K562 (cell line): ENCODE measurements at places on chromosomes 4 and X.

GRCh38 chrX:13750204-13750603 lies 15.7 kb downstream of the OFD1 start:
- H3K4me3 ChIP-seq = no peak overlapping the region
- H3K4me1 ChIP-seq = no peaks in the 10 kb centered on the region
- H3K36me3 ChIP-seq = peaks cover 79% of the 10 kb centered on the region
- no peak for DNase-seq
- H3K27ac ChIP-seq = no peak overlapping the region
- H3K27me3 ChIP-seq = no peaks in the 10 kb centered on the region

DNA sequence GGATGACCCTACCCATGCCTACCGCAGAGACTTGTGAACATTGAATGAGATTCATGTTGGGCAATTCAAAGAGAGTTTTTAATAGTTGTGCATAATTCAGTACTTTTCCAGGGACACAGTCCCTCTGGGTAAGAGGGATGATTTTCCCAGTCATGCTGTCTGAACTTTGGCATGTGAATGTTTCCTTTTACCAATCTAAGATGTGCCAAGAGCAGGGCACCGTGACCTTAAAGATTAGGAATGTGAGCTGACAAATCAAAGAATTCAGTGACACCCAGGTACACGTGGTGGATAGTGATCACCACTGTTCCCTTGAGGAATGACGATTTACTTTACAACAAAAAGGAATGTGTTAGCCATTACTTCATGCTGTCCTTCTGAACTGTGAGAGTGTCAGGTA lies 515.6 kb downstream of the PPARGC1A start:
- H3K27me3 ChIP-seq = no peaks in the 10 kb centered on the region
- H3K4me3 ChIP-seq = no peak overlapping the region
- H3K36me3 ChIP-seq = no peaks in the 10 kb centered on the region
- H3K27ac ChIP-seq = no peak overlapping the region
- H3K4me1 ChIP-seq = no peaks in the 10 kb centered on the region; the same call in 2 of the 3 replicates

- H3K36me3 ChIP-seq = no peaks in the 10 kb centered on the region
- no peaks in the 10 kb centered on the region for H3K4me1 ChIP-seq
- H3K4me3 ChIP-seq = no peak overlapping the region
- H3K27ac ChIP-seq = no peak overlapping the region
Measured at GRCh38 chr4:8515316-8516060, 64.7 kb upstream of the GPR78 start.

- H3K27ac ChIP-seq = no peak overlapping the region
- no peaks in the 10 kb centered on the region for H3K27me3 ChIP-seq
- H3K36me3 ChIP-seq = no peaks in the 10 kb centered on the region
- H3K4me3 ChIP-seq = no peak overlapping the region
Measured at GRCh38 chrX:133412665-133413064, 2.6 kb downstream of the GPC4 start.

DNA sequence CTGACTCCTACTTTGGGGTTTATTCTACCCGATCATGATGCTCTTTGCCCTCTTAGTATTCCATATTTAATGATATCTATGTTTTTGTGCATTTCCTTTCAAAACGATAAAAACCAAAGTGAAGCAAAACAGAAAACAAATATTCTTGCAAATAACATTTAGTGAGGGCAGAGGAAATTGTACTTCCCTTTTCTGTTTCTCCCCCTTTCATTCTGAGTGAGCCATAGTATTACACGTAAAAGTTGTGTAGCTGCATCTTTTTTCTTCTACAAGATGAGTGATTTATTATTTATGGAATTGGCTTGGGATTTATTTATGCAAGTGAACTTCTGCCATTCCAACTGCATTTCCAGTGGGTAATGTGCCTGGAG lies 109.9 kb downstream of the AFF2 start:
- no peak overlapping the region for H3K27ac ChIP-seq
- no peaks in the 10 kb centered on the region for H3K27me3 ChIP-seq
- H3K4me3 ChIP-seq = no peak overlapping the region
- no peaks in the 10 kb centered on the region for H3K4me1 ChIP-seq
- H3K36me3 ChIP-seq = no peaks in the 10 kb centered on the region
- DNase-seq = no peak

- no peak overlapping the region for H3K4me3 ChIP-seq
- H3K27me3 ChIP-seq = no peaks in the 10 kb centered on the region
- no peaks in the 10 kb centered on the region for H3K36me3 ChIP-seq
Measured at GRCh38 chrX:121876305-121876704, 828.9 kb downstream of the GLUD2 start.

- H3K27me3 ChIP-seq = peaks cover 13% of the 10 kb centered on the region
- H3K4me1 ChIP-seq = no peaks in the 10 kb centered on the region
- no peaks in the 10 kb centered on the region for H3K36me3 ChIP-seq
- DNase-seq = no peak
- H3K4me3 ChIP-seq = no peak overlapping the region
Measured at GRCh38 chr4:125316791-125317524, 2.2 kb downstream of the FAT4 start.

GRCh38 chrX:10243106-10243505 lies 86.3 kb downstream of the CLCN4 start:
- no peak overlapping the region for H3K27ac ChIP-seq
- no peaks in the 10 kb centered on the region for H3K36me3 ChIP-seq
- no peak overlapping the region for H3K4me3 ChIP-seq
- no peaks in the 10 kb centered on the region for H3K27me3 ChIP-seq
- DNase-seq = no peak

DNA sequence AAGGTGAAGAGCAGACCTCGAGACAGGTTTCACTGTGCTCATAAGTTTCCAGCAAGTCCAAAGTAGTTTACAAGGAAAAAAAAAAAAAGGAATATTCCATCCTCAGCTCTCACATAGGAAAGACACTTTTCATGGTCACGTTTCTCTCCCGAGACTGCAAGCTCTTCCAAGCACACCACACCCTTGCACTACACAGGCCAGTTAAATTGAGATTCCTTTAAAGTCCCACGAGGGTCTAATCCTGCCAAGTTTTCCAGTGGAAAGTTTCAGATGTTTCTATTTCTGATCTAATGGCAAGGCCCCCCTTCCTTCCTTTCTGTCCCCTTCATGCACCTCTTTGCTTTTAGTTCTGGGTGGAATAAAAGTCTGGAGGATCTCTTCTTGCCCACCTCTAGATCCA lies 67.9 kb upstream of the PCDH19 start:
- DNase-seq = no peak
- no peak overlapping the region for H3K4me3 ChIP-seq
- H3K4me1 ChIP-seq = no peaks in the 10 kb centered on the region
- H3K27ac ChIP-seq = no peak overlapping the region
- H3K36me3 ChIP-seq = no peaks in the 10 kb centered on the region
- no peaks in the 10 kb centered on the region for H3K27me3 ChIP-seq

- H3K4me3 ChIP-seq = no peak overlapping the region
- H3K27ac ChIP-seq = no peak overlapping the region
- no peaks in the 10 kb centered on the region for H3K27me3 ChIP-seq
- no peak for DNase-seq
- no peaks in the 10 kb centered on the region for H3K36me3 ChIP-seq
Measured at GRCh38 chr4:37139987-37140386, 104.6 kb upstream of the NWD2 start.

GRCh38 chr4:144104509-144105130 lies 35.9 kb downstream of the GYPA start:
- H3K27me3 ChIP-seq = no peaks in the 10 kb centered on the region
- no peaks in the 10 kb centered on the region; the same call in 2 of the 3 replicates for H3K36me3 ChIP-seq
- H3K4me3 ChIP-seq = no peak overlapping the region
- peaks cover 15% of the 10 kb centered on the region; the same call in 2 of the 3 replicates for H3K4me1 ChIP-seq
- no peak for DNase-seq

DNA sequence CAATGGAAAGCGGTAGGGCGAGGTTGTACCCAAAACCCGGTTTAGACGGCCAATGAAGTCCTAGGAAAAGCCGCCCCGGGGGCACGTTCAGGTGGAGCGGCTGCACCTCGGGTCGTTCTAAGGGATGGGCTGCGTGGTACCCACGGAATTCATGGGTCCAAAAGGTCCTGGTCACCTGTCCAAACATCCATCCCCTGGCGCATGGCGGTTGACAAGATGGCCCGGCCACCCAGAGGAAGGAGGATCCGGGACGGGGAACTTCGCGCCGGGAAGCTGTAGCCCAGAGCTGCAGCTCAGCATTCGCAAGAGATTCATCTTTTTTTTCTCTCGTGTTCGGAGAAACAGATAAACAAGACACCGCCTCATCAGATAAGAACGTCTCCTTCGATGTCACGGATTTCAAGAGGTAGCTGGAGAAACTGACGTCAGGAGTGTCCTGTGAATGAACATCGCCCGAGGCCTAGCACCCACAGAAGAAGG lies 10.9 kb downstream of the PITX2 start:
- no peak for DNase-seq
- H3K36me3 ChIP-seq = no peaks in the 10 kb centered on the region
- peaks cover 9% of the 10 kb centered on the region for H3K4me1 ChIP-seq
- no peak overlapping the region for H3K4me3 ChIP-seq
- H3K27me3 ChIP-seq = peaks cover 55% of the 10 kb centered on the region
- H3K27ac ChIP-seq = no peak overlapping the region

DNA sequence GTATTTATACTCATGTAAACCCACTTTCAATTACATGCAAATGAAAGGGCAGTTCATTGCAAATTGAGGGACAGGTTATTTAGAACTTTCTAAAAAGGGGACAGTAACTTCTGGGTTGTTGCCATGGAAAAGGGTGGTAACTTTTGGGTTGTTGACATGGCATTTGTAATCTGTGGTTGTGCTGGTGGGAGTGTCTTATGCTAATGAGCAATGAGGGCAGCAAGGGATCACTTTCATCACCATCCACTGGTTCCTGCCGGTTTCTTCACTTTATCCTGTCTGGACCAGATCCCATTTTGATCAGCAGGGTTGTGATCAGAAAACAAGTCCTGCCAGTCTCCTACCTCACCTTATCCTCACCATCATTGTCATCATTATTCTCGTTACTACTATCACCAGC lies 32.0 kb downstream of the EVC start:
- H3K27me3 ChIP-seq = no peaks in the 10 kb centered on the region
- H3K4me3 ChIP-seq = no peak overlapping the region
- H3K27ac ChIP-seq = no peak overlapping the region
- H3K36me3 ChIP-seq = no peaks in the 10 kb centered on the region

DNA sequence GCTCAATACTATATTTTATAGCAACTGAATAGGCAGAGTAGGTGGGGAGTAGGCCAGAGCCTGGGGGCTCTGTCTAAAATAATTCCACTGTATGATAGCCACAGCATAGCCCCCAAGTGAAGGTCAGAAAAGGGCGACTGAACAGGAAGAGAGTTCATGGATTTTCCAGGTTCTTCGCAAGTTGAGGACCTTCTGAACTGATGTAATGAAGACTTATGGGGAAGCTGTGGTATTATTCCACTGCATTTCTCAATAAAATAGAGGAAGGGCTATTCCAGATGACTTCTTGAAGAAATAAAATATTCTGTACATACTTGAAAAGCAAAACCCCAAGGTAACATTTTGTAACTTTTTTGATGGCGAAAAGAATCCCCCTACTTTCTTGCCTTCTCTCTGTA lies 231.4 kb upstream of the GPC4 start:
- H3K4me3 ChIP-seq = no peak overlapping the region
- H3K27me3 ChIP-seq = no peaks in the 10 kb centered on the region
- no peak overlapping the region for H3K27ac ChIP-seq
- no peaks in the 10 kb centered on the region for H3K36me3 ChIP-seq
- H3K4me1 ChIP-seq = no peaks in the 10 kb centered on the region

GRCh38 chr4:88378691-88379559 lies at the start of gene HERC6:
HERC6 (plus strand) TSS chr4:88378852; CDS start chr4:88378922, 70 bp downstream.
- peaks cover 8% of the 10 kb centered on the region for H3K4me1 ChIP-seq
- H3K27ac ChIP-seq = no peak within 1 kb of the TSS

GRCh38 chrX:148567229-148567628 lies 66.8 kb downstream of the AFF2 start:
- DNase-seq = peak; percentile 19
- no peak overlapping the region for H3K27ac ChIP-seq
- H3K4me1 ChIP-seq = peaks cover 3% of the 10 kb centered on the region; the same call in 1 of the 3 replicates
- H3K27me3 ChIP-seq = no peaks in the 10 kb centered on the region

- no peak overlapping the region for H3K4me3 ChIP-seq
- no peaks in the 10 kb centered on the region for H3K36me3 ChIP-seq
- DNase-seq = no peak
Measured at GRCh38 chr4:18390655-18391353, 369.2 kb upstream of the LCORL start.

- no peaks in the 10 kb centered on the region for H3K4me1 ChIP-seq
- no peak overlapping the region for H3K4me3 ChIP-seq
- no peak for DNase-seq
- no peaks in the 10 kb centered on the region for H3K36me3 ChIP-seq
Measured at GRCh38 chrX:88397551-88397950, 349.5 kb upstream of the CPXCR1 start.

DNA sequence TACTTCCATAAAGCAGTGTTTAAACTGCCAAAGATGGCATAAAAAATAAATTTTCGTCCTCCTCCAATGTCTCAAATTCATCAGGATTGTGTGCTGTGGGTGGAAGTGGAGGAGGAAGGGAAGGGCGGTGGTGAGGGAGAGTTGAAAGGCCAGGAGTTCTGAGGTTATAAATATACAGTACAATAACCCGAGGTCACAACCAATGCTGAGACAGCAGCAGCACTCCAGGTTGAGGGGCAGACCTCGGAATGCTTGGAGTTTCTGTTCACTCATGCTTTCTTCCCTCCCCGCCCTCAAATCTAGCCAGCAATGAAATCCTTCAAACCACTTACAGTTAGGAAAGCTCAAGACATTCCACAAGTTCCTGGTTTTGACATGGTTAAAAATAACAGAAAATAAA lies 134.0 kb upstream of the SMAD1 start:
- H3K4me1 ChIP-seq = no peaks in the 10 kb centered on the region
- H3K27ac ChIP-seq = no peak overlapping the region
- no peaks in the 10 kb centered on the region for H3K36me3 ChIP-seq

GRCh38 chrX:75156531-75156945 lies 455 bp upstream of the ABCB7 start:
- H3K27ac ChIP-seq = peak overlapping the region; percentile 85
- H3K4me1 ChIP-seq = peaks cover 3% of the 10 kb centered on the region; the same call in 1 of the 2 replicates
- H3K36me3 ChIP-seq = no peaks in the 10 kb centered on the region
- DNase-seq = peak; percentile 6
- H3K4me3 ChIP-seq = peak overlapping the region; percentile 63
- H3K27me3 ChIP-seq = no peaks in the 10 kb centered on the region

- H3K4me3 ChIP-seq = peak overlapping the region; percentile 71
- H3K27ac ChIP-seq = peak overlapping the region; percentile 81; the same call in 2 of the 3 replicates
- peaks cover 8% of the 10 kb centered on the region; the same call in 2 of the 3 replicates for H3K4me1 ChIP-seq
- peak; percentile 17 for DNase-seq
- no peaks in the 10 kb centered on the region for H3K36me3 ChIP-seq
Measured at GRCh38 chrX:149541521-149542047, 772 bp downstream of the EOLA1 start.

GRCh38 chrX:38717871-38718270 lies 83.4 kb upstream of the MID1IP1 start:
- H3K4me3 ChIP-seq = no peak overlapping the region
- no peaks in the 10 kb centered on the region for H3K27me3 ChIP-seq
- no peaks in the 10 kb centered on the region for H3K4me1 ChIP-seq
- DNase-seq = peak; percentile 41
- no peaks in the 10 kb centered on the region for H3K36me3 ChIP-seq
- H3K27ac ChIP-seq = no peak overlapping the region

- H3K27me3 ChIP-seq = peaks cover 7% of the 10 kb centered on the region
- no peaks in the 10 kb centered on the region for H3K36me3 ChIP-seq
- no peak overlapping the region for H3K27ac ChIP-seq
Measured at GRCh38 chrX:16903274-16904022, 33.3 kb upstream of the RBBP7 start.

GRCh38 chrX:9885150-9885549 lies 82.0 kb upstream of the CLDN34 start:
- H3K36me3 ChIP-seq = no peaks in the 10 kb centered on the region
- peak; percentile 48 for DNase-seq
- H3K27me3 ChIP-seq = peaks cover 3% of the 10 kb centered on the region
- H3K27ac ChIP-seq = no peak overlapping the region
- H3K4me3 ChIP-seq = no peak overlapping the region
